K562 (cell line): ENCODE measurements at places on chromosomes 12 and 14.

GRCh38 chr12:113284751-113285150 lies 50.2 kb downstream of the SLC8B1 start:
- DNase-seq, result no peak

GRCh38 chr14:92599811-92600210 lies 86.2 kb downstream of the RIN3 start:
- DNase-seq, result no peak

DNA sequence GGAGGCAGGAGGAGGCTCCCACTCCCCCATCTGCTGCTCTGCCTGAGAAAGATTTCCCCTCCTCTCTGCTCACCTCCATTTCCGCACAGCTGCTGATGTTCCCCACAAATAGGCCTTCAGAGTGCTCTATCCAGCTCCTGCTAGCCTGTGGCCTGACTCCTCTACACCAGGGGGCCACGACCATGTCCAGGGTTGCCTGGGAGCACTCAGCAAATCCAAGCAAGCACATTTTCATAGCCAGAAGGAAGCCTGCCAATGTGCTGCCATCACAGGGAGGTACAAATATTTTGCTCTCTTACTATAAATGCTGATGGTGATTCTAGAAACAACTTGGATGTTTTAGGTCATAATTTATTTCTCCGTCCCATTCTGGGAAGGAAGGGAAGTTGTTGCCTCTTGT lies 17.3 kb downstream of the KCNA5 start:
- no peak for DNase-seq

- DNase-seq, result peak; percentile 84
These were observed 55.0 kb downstream of the PHETA1 start for GRCh38 chr12:111313833-111314259.

GRCh38 chr14:63638493-63638892 lies 3.2 kb downstream of the WDR89 start:
- DNase-seq, result peak; percentile 12

- DNase-seq, result no peak
These were observed 58.7 kb downstream of the CCDC59 start for GRCh38 chr12:82299319-82300025.

- no peak for DNase-seq
These were observed 22.3 kb downstream of the DYRK4 start for GRCh38 chr12:4584281-4584680.

DNA sequence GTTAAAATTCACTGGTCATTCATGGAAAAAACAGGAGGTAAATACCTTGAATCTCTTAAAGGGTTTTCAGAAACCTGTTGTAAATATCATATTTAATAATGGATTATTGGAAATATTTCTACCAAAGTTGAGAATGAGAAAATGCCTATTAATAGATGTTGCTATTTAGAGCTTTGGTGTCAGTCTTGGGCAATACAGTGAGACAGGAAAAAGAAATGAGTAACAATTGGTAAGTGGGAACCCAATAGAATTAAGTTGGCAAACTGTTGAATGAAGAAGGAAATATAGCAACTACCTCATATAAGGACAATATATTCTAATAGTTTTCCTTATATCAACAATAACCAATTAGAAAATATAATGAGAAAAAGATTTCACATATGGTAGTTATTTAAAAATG lies 78.0 kb downstream of the ATF7IP start:
- no peak for DNase-seq

GRCh38 chr12:13979772-13980378 lies 1.5 kb downstream of the GRIN2B start:
- DNase-seq, result no peak

- no peak for DNase-seq
These were observed 65.5 kb downstream of the TSPAN8 start for GRCh38 chr12:71092290-71092689.

DNA sequence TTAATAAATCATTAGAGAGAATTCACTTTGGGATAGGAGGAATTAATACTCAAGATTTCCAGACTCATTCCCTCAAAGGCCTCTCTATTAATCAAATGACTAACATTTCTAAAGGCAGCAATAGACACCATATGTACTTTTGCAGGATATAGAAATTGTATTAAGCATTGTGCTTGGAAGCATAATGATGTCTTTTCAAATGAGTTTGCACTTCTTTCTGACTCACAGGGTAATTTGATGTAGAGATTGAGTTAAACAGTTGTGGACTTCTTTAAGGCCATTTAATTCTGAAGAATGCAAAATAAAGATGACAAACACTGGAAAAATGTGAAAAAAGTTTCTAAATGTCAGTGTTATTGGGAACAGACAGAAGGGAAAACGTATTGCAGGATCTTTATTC lies 63.4 kb upstream of the CSRP2 start:
- DNase-seq, result no peak

DNA sequence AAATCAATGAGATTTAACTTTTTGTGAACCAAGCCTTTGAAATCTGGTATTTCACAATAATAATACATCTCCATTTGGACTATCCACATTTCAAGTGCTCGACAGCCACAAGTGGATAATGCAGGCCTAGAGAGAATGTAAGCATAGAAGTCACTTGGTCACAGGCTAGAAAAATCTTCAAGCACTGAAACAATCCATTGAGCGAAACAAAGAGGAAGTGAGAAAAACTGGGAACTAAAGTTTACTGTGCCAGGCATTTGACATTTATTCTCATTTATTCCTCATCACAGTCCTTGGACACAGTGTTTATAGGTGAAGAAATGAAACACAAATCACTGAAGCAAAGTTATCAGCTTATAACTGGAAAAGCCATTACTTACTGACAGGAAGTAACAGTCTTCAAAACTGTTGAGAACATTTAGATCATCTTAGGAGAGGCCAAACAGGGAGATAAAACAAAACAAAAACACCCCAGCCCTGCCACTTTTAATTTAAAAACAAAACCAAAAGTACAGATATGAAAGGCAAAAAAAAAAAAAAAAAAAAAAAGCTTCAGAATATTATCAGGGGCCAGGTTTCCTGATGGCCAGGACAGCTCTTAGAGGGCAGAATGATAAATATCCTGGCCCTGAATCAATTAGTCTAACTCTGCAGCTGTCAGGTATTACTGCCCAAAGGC lies 29.2 kb downstream of the GNS start:
- DNase-seq, result no peak

GRCh38 chr12:92703786-92704185 lies 997 bp downstream of the PLEKHG7 start:
- DNase-seq, result no peak

GRCh38 chr14:64444140-64444539 lies 21.2 kb upstream of the AKAP5 start:
- DNase-seq, result no peak

GRCh38 chr12:17609153-17609552 lies 480.8 kb downstream of the RERGL start:
- no peak for DNase-seq

- no peak for DNase-seq
These were observed 61.3 kb downstream of the NOS1 start for GRCh38 chr12:117300174-117300573.

GRCh38 chr14:99393059-99393655 lies 87.5 kb downstream of the SETD3 start:
- peak; percentile 68 for DNase-seq

GRCh38 chr12:84631020-84631419 lies 281.6 kb downstream of the SLC6A15 start:
- DNase-seq, result no peak

- no peak for DNase-seq
These were observed 146.2 kb upstream of the SLC38A2 start for GRCh38 chr12:46518729-46519128.

DNA sequence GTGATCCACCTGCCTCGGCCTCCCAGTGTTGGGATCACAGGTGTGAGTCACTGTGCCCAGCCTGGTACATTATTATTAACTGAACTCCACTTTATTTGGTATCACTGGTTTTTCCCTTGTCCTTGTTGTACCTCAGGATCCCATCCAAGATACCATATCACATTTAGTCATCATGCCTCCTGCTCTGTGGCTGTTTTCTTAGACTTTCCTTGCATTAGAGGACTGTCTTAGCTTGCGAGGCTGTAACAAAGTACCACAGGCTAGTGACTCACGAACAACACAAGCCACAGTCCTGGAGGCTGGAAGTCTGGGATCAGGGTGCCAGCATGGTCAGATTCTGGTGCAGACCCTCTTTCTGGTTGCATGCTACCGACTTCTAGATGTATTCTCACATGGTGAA lies 12.2 kb downstream of the KLC1 start:
- no peak for DNase-seq
